Stimulated activated CD4-positive, alpha-beta T cell treated with anti-CD3 and anti-CD28 coated beads, Interleukin-12 subunit alpha, Interleukin-12 subunit beta, amount 100 ng/mL, for 24 hours (primary cell): ENCODE measurements at places on chromosomes 4 and X.
A peak's percentile ranks its signal among the peaks of the same experiment; 100 is the strongest.

- DNase-seq = no peak
These were observed 736.9 kb upstream of the MAGEB2 start for GRCh38 chrX:29478336-29479069.

DNA sequence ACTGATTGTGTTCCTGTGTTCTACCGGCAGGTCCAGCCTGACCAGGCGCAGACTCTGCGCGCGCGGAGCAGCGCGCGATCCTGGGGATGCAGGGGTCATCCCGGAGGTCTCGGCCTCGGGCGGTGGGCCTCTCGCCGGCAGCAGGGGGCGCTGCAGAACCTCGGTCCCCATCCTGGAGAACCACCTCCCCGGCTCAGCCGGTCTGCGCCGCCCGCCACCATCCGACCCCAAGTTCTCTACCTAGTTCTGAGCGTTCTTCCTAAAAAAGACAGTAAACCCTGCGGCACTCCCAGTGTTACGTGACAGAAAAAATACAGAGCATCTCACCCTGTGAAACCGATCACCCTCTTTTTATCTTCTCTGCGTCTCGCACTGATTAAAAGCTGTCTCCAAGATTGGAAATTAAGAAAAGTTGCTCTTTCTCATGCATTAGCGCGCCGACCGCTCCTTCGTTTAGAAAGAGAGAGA lies 1.6 kb downstream of the TRPC3 start:
- DNase-seq = peak; percentile 65

- no peak for DNase-seq
These were observed 50.3 kb upstream of the HGFAC start for GRCh38 chr4:3391422-3391821.

DNA sequence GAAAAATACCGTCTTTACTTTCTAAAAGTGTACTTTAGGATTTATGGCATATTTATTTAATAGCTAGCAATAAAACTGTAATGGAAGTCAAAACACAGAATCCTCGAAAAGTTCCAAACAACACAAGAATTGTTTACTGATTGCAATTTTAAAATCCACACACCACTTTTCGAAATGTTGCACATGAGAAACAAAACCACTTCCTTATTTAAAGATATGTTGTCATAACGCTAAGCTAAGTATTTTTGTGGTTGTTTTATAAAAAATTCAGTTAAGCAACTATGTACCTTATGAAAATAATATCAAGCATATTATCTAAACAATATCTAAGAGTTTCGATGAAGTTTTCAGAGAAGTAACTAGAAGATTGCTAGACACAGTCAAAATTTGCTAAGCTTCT lies 344 bp downstream of the TMPRSS11D start:
- no peak for DNase-seq

DNA sequence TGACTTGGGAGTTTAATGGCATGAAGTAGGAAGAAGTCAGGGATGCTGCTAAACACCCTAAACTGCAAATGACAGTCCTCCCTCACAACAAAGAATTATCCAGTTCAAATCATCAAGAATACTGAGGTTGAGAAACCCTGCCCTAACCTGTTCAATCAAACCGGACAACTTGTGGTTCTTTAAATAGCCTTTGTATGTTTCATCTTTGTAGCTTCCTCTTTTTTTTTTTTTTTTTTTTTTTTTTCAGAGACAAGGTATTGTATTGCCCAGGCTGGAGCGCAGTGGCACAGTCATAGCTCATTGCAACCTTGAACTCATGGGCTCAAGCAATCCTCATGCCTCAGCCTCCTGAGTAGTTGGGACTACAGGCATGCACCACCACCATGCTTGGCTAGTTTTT lies 52.5 kb upstream of the TTC29 start:
- DNase-seq = no peak

DNA sequence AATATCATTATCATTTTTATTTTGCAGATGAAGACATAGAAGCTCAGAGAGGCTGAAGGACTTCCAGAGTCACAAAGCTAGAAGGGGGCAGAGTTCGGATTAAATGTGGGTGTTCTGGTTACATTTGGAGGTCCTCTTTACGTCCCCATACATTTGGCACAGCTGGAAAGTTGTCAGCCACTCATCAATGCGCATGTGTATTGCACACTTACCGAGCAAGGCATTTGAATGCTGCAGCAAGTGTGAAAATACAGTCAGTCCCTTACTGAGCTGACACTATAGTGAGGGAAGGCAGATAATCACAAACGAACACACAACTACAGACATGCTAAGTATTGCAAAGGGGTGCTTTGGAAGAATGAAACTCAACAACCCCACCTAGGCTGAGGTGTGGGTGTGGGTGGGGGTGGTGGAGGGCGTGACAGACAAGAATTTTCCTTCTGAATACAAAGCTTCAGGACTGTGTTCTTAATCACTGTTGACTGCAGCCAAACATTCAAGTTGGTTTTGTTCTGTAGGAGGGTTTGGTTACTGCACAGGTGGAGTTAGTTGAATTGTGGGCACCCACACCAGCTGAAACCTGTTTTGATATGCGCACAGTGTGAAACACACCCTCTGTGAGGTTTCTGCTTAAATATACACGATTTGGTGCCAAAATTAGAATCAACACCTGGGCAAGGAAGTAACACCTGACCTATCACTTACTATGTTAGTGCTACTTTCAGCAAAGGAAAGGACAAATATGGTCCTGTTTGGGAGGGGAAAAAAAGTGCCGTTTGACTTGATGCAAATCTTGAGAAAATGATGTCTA lies 72.4 kb downstream of the COQ2 start:
- no peak for DNase-seq
